Activated naive CD8-positive, alpha-beta T cell treated with anti-CD3 and anti-CD28 coated beads, Interleukin-2, amount 10 ng/mL, durations not matched to agents 7 days and 5 days (primary cell): ENCODE measurements at places on chromosomes 1 and 21. TPM values are rescaled to one million over a fixed set of nuclear protein-coding genes. Genes with fewer than 3 reads are reported as not detected.

- peaks cover 22% of the 10 kb centered on the region for H3K27me3 ChIP-seq
- H3K4me1 ChIP-seq, result peaks cover 15% of the 10 kb centered on the region
- no peaks in the 10 kb centered on the region for H3K36me3 ChIP-seq
- no peak overlapping the region for H3K4me3 ChIP-seq
Measured at GRCh38 chr1:228012555-228012954, 5.8 kb downstream of the WNT3A start.

DNA sequence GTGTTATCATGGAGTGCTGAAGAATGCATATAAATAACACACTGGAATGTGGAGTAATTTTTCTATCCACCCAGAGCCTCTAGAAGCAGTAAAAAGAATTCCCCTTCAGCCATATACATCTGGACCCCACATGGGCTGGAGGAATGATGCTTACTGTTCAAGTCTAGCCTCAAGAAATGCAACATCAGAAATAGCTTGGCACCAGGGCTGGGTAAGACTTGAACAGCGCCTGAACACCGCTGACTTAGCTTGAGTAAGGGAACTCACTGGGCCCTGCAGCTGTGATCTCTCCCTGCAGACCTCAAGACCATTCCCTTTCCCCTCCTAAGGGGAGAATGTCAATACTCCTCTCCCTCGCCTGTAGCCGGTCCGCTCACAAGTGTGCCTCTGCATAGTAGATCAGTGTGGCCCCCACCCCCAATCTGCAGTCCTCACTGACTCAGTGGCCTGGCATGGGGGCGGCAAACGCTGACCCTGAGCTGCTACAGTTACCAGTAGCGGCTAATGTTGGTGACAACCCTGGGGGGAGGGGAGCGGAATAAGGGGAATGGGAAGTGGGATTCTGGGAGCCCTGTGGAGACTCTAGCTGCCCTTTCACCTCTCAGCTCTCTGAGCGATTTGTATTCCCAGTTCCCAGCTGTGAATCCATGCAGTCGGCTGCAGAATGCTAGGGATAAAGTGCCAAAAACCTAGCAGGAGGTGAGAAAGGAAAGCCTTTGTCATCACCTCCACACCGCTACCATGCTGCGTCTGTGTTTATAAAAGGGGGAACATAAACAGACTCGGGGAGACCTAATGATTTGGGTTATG lies 483.9 kb downstream of the DISC1 start:
- H3K27me3 ChIP-seq, result peaks cover 31% of the 10 kb centered on the region
- H3K36me3 ChIP-seq, result no peaks in the 10 kb centered on the region
- no peaks in the 10 kb centered on the region for H3K4me1 ChIP-seq
- H3K4me3 ChIP-seq, result no peak overlapping the region
- no peak overlapping the region for H3K27ac ChIP-seq

The HPCAL4 gene
- 4.9 TPM for total RNA-seq

DNA sequence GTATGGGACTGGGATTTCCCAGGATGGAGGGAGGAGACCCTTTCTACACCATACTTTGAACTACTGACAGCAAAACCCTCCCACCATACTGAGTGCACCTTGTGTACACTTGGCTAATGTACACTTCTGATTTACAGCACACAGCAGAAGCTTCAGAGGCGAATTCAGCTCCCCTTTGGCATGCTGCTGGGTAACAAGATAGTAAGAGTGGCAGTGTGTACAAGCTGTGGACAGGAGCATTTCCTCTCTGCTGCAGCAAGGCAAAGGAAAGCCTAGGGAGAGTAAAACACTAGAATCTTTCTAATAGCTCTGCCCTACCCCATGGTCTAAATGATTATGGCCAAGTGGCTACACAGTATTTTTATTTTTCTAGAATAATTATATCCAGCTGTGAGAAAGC lies 83.9 kb upstream of the ARTN start:
- DNase-seq, result no peak
- peaks cover 16% of the 10 kb centered on the region for H3K4me1 ChIP-seq
- peaks cover 10% of the 10 kb centered on the region for H3K36me3 ChIP-seq
- no peak overlapping the region for H3K4me3 ChIP-seq
- no peaks in the 10 kb centered on the region for H3K27me3 ChIP-seq

The EPHA8 gene
- not detected for total RNA-seq

DNA sequence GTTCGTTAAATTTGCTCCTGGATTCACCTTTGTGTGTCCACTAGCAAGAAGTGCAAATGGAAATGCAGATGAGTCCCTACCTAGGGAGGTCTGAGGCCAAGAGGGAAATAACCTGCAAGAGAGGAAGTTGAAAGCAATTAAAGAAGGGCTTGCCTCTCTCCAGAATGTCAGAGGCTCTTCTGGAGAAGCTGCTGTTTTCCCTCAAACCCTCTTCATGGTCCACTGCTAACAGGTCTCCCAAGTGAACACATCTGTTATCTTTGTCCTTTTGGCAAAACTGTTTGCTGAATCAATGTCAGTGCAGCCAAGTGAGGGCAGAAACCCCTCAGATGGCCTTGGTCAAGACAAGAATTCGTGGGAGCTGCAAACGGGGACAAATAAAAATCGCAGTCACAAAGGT lies 177.3 kb upstream of the PLXNA2 start:
- H3K27ac ChIP-seq, result no peak overlapping the region
- no peaks in the 10 kb centered on the region for H3K36me3 ChIP-seq
- no peak overlapping the region for H3K4me3 ChIP-seq
- H3K4me1 ChIP-seq, result no peaks in the 10 kb centered on the region

- H3K27ac ChIP-seq, result no peak overlapping the region
- H3K27me3 ChIP-seq, result no peaks in the 10 kb centered on the region
Measured at GRCh38 chr1:19682257-19682656, 17.6 kb downstream of the HTR6 start.

The CELF3 gene
- not detected for total RNA-seq

The S100A13 gene
- 4.8 TPM for total RNA-seq

The OR2W3 gene
- not detected for total RNA-seq

The SELP gene
- total RNA-seq, result 0.83 TPM

GRCh38 chr1:246680190-246680589 lies 44.0 kb upstream of the SCCPDH start:
- no peaks in the 10 kb centered on the region for H3K36me3 ChIP-seq
- no peaks in the 10 kb centered on the region for H3K4me1 ChIP-seq
- no peak overlapping the region for H3K27ac ChIP-seq
- DNase-seq, result no peak
- H3K4me3 ChIP-seq, result no peak overlapping the region
- H3K27me3 ChIP-seq, result no peaks in the 10 kb centered on the region

DNA sequence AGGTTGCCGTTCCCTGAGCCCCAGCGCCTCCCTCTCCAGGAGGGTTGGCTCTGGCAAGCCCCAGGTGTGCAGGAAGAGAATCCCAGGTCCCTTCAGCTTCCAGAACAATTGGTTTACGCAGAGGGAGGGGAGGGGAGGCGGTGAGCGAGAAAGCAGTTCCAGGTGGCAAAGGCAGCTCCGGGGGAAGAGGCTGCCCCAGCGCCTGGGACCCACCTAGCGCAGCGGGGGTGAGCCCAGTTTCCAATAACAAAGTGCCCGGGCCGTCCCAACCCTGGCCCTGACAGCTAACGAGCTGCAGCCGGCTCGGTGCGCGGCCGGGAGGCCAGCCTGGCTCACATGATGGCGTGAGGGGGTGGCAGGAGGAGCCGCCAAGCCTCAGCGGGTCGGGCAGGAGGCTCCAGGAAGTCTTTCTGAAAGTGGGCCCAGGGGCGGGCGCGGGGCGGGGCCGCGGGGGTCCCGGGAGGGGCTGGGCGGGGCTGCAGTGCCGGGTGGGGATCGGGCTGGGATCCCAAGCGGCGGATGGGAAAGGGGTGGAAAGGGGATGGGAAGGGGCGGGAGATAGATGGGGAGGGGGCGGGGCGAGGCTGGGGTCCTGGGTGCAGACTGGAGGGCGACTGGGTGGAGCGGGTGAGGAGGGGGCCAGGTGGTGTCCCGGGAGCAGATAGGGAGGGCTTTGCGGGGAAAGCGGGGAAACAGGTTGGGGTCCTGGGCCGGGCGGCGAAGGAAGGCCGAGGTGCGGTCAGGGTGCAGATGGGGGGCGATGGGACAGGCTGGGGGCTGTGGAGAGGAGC lies 22.8 kb downstream of the DHRS3 start:
- peak overlapping the region; percentile 89 for H3K27ac ChIP-seq
- DNase-seq, result peak; percentile 53
- H3K4me1 ChIP-seq, result peaks cover 47% of the 10 kb centered on the region
- H3K27me3 ChIP-seq, result no peaks in the 10 kb centered on the region
- peaks cover 29% of the 10 kb centered on the region for H3K36me3 ChIP-seq

GRCh38 chr1:98315309-98315708 lies 346.2 kb upstream of the SNX7 start:
- H3K4me1 ChIP-seq, result no peaks in the 10 kb centered on the region
- H3K27ac ChIP-seq, result no peak overlapping the region
- no peak for DNase-seq
- H3K4me3 ChIP-seq, result no peak overlapping the region
- no peaks in the 10 kb centered on the region for H3K36me3 ChIP-seq
- peaks cover 12% of the 10 kb centered on the region for H3K27me3 ChIP-seq

GRCh38 chr1:31984419-31985347 lies 29.0 kb upstream of the KHDRBS1 start:
- H3K4me1 ChIP-seq, result peaks cover 42% of the 10 kb centered on the region
- peaks cover 4% of the 10 kb centered on the region for H3K36me3 ChIP-seq
- peak overlapping the region; percentile 91 for H3K27ac ChIP-seq
- no peaks in the 10 kb centered on the region for H3K27me3 ChIP-seq
- peak overlapping the region; percentile 41 for H3K4me3 ChIP-seq

The CDCA8 gene
- 64.7 TPM for total RNA-seq

The TFB2M gene
- 9.8 TPM for total RNA-seq
